ENCODE measurements at places on chromosomes 2 and 18. TPM values are rescaled to one million over a fixed set of nuclear protein-coding genes. Genes with fewer than 3 reads are reported as not detected.

GRCh38 chr2:233426619-233427342 lies 72.5 kb downstream of the DGKD start:
- DNase-seq = peak; percentile 99

Gene SCN2A
- polyA plus RNA-seq = 0.17 TPM

DNA sequence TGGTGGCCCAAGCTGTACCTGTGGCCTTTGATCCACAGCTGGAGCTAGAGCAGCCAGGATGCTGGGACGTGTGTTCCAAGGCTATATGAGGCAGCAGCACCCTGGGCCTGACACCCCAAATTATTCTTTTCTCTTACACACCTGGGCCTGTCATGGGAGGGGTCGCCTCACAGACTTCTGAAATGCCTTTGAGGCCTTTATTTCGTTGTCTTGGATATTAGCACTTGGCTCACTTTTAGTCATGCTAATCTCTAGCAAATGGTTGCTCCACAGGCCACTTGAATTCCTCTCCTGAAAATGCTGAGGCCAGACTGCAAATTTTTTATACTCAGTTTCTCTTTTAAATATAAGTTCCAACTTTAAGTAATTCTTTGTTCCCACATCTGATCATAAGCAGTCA lies 22.0 kb upstream of the IL1R2 start:
- DNase-seq = no peak

Gene TRMT61B
- polyA plus RNA-seq = 6.6 TPM

- no peak for DNase-seq
Measured at GRCh38 chr2:158923180-158923594, 45.3 kb upstream of the TANC1 start.

Gene SLC25A52
- polyA plus RNA-seq = not detected

DNA sequence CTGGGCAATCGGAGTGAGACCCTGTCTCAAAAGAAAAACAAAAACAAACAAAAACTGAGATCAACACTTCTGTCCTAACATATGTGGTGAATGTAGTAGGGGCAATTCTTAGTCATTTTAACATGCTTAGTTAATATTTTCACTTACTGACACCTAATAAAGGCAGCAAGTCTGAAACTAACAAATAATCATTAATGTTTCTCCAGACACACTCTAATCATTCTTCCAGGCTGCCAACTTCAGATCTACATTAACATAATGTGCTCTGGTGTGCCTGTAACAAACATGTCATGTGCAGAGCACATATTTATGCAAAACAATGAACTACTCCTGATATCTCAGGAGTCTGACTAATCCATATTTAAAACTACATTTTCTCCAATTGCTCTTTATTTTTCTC lies 6.0 kb downstream of the KRCC1 start:
- DNase-seq = no peak

- DNase-seq = no peak
Measured at GRCh38 chr2:205156457-205156856, 525.8 kb upstream of the NRP2 start.

Gene REEP1
- 0.03 TPM for polyA plus RNA-seq

Gene RGPD4
- polyA plus RNA-seq = not detected

DNA sequence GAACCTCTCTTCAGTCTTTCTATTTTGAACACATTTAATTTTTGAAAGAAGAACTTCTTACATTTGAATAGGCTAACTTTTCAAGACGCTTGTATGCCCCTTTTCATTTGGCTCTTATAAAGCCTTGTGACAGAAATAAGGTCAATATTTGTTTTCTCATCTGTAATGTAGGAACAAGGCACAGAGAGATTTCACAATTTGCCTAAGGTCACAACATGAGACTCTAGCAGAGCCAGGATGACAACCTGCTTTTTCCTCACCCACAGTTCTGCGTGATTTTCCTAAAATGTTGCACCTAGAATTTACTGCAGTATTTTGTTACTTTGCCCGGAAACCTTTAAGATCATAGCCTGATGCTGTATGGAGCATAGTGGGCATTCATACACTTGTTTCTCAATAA lies 67.4 kb downstream of the TXNL1 start:
- DNase-seq = no peak

Gene KYNU
- polyA plus RNA-seq = 0.75 TPM

DNA sequence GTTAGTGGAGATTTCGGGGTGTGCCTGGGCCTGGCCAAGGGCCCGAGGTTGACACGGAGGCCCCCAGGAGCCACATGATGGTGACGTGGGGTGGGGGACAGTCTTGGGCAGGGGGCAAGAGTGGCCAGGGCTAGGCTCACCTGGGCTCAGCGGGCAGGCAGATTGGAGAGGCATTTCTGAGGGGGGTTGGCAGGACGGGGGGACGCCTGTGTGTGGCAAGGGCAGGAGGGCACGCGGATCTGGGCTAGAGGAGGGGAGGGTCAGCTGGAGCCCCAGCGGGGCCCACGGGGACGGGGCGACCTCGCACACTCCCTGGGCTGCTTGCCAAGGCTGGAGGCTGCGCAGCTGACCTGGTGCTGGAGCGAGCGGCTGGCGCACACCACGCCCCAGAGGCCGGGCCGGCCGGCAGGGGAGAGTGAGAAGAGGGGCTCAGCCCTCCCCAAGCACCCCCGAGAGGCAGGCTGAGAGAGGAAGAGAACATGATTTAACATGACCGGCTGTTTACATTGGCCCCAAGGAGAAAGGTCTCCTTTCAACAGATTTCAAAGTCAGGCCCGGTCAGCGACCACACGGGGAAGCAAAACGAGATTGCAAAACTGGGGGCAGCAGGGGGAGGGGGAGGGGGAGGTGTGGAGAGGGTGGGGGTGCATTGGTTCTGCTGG lies 38.0 kb upstream of the SNED1 start:
- peak; percentile 6 for DNase-seq

DNA sequence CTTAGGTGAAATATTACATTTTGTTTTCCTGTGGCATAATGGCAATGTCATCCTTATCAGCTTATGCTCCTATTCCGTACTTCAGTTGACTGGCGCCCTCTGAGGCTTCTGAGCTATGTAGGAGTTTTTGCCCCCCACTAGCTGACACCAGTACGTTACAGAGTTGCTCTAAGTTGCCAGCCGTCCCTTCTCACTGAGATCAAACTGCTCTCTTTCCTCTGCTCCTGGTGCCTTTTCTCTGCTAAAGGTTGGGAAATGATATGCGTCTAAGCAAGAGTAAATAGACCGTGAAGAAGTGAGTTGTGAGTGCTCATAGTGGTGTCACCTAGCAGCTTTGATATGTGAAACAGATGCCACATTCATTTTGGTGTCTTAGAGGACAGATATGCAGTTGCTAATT lies 99.2 kb downstream of the RAPGEF4 start:
- DNase-seq = no peak

Gene TACR1
- 0.06 TPM for polyA plus RNA-seq

GRCh38 chr2:132978840-132979239 lies 308.8 kb upstream of the LYPD1 start:
- no peak for DNase-seq

DNA sequence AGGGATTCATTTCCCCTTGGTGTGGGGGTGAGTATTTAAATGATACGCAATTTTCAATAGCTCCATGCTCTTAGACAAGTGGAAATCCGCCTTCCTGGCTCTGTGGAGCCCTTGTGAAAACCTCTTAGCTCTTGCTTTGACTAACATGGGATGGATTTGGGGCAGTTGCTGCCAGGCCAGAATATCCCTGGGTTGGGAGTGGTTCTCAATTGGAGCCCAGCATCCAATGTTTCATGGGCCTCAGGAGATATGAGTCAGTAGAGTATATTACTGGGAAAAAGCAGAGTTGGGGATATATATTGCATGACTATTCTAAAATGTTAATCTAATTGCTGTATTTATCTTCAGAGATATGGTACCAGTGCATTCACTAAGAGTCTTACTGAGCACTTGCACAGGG lies 104.4 kb upstream of the IL1R2 start:
- no peak for DNase-seq

- DNase-seq = no peak
Measured at GRCh38 chr2:55045780-55046179, 4.5 kb downstream of the RTN4 start.

Gene EPB41L5
- 5.0 TPM for polyA plus RNA-seq

Gene BUB1
- polyA plus RNA-seq = 17.6 TPM

- DNase-seq = peak; percentile 48
Measured at GRCh38 chr2:207164006-207164831, 1.5 kb downstream of the KLF7 start.

Gene NOSTRIN
- polyA plus RNA-seq = 0.15 TPM

DNA sequence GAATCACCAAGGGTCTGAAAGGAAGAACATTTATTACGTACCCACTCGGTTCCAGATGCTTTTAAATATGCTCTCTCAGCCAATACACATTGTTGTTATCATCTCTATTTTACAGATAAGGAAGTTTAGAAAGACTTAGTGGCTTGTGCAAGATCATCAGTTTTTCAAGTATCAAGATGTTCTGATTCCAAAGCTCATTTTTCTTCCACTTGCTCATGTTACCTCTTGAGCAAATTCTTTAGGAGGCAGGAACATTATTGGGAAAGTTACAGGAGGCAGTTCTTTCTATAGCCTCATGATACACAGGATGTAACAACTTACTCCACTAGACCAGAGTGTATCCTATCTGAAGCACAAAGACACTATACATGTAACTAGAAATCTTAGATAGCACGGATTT lies 65.0 kb upstream of the MMADHC start:
- no peak for DNase-seq

DNA sequence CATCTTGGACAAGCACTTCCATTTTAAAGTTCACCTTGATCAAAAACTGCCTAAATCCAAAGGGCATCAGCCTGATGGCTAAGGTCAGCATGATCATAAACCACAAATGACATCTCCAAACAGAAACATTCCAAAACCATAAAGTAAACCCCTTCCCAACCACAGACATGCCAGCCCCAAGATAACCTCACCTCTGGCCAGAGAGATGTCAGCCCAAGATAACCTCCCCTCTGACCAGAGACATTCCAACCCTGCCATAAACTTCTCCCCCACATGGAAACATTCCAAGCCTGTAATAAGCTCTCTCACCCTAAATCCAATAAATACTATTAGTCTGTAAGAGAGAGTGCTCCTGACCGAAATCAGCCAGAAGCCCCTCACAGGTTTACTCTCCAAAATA lies 18.6 kb upstream of the MARCO start:
- no peak for DNase-seq

DNA sequence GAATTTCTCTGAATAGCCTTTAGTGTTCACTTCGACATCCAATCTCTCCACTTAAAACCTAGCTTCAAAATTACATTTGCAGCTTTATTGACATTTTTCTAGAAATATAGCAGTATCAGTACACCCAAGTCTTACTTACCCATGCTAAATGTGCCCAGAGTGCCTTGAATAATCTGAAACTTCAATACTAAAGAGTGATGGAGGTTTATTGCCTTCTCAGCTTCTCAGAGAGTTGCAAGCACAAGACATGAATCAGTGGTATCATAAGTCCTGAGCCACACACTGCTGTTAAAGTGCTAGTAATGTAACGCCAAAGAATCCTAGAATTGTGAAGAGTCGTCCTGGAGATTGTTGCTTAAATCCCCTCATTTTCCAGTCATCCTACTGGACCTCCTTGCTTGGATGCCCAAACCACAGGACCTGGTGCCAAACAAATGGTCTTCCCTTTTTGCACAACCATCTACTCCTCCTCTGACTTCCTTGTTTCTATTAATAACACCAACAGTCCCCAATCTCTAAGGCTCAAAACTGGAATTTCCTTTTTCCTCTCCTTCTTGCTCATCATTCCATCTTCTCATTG lies 83.2 kb upstream of the SPATS2L start:
- DNase-seq = peak; percentile 28

Gene DNAH7
- 0.16 TPM for polyA plus RNA-seq

DNA sequence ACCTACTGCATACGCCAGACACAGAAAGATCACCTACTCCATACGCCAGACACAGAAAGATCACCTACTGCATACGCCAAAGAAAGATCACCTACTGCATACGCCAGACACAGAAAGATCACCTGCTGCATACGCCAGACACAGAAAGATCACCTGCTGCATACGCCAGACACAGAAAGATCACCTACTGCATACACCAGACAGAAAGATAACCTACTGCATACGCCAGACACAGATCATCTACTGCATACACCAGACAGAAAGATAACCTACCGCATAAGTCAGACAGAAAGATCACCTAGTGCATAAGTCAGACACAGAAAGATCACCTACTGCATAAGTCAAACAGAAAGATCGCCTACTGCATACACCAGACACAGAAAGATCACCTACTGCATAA lies 25.8 kb downstream of the COA5 start:
- no peak for DNase-seq

GRCh38 chr2:133452583-133452982 lies 115.7 kb downstream of the NCKAP5 start:
- no peak for DNase-seq

DNA sequence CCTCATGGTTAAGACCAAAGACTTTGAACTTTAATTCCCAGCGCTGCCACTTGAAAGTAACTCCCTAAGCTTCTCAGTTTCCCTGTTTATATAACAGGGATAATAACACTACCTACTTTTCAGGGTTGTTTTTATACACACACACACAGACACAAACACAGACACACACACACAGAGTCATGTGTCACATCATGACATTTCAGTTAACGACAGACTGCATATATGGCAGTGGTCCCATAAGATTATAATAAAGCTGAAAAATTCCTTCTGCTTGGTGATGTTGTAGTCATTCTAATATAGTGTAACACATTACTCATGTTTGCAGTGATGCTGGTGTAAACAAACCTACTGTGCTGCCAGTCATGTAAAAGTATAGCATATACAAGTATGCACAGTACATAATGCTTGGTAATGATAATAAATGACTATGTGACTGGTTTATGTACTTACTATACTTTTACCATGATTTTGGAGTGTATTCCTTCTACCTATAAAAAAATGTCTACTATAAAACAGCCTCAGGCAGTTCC lies 89.2 kb upstream of the ITGA4 start:
- DNase-seq = no peak

DNA sequence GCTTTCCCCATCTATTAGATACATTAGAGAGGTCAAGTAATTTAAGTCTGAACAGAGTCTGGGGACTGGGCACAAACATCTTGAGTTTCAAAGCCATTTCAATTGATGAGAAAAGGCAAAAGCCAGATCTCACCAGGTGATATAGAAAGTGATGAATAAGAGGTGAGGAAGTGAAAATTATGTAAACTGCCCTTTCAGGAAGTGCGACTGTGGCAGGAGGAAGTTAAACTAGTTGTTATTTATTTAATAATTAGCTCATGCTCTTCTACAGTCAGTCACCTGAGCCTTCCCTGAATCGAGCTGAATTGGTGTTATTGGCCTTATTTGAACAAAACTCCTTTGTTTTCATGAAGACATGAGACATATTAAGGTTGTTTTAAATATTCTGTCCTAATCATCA lies 115.1 kb downstream of the CDH20 start:
- DNase-seq = no peak

Gene COL4A3
- not detected for polyA plus RNA-seq

DNA sequence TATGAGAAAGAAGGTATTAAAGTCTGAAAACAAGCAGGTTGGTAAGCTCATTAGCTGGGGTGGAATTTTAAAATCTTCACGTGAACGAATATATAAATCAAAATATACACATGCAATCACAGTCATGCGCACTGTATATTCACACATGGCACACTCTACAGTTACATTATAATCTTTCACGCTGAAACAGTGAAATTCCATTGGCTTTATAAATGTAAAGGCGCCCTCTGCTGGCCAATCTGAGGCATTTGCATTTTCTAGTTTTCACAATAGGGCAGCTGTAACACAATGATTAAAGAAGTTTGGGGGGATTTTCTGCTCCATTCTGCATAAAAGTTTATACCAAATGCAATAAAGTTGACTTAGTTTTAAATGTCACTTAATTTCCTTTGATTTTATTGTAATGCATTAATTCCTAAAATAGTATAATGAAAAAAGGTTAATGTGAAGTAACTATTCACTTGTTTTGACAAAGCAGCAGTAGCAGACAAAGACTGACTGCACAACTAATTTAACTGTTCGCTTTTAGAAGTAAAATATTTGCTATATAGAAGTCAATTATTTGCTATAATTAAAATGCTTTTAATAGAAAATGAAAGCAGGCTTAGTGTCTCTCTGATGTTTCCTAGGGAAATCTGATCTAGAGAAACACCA lies 17.2 kb downstream of the IFIH1 start:
- DNase-seq = peak; percentile 75

Data from IMR-90 (cell line).